ENCODE measurements at places on chromosomes 3 and 15. TPM values are rescaled to one million over a fixed set of nuclear protein-coding genes. Genes with fewer than 3 reads are reported as not detected.

- no peak for DNase-seq
Measured at GRCh38 chr15:96560246-96560895, 229.9 kb downstream of the NR2F2 start.

DNA sequence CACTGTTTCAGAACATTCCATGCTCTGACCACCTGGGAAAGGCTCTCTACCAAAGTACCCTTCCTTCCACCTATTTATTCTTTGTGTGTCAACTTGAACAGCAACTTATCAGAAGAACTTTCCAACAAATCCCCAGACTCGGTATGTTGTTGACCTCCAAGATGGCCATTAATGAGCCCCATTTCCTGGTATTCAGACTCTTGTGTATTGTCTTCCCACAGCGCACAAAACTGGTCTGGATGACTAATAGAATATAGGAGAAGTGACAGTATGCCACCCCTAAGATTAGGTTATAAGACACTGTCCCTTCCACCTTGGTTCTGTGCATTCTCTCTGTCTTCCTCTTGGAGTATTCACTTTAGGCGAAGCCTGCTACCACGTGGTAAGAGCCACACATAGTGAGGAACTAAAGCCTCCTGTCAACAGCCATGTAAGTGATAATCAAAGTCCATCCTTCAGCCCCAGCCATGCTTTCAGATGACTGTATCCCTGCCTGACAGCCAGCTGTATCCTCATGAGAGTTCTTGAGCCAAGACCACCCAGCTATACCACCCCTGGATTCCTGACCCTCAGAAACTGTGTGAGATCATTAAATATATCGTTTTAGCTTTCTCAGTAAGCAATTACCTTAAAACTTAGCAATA is 481.7 kb downstream of the MAGI1 start:
- DNase-seq: no peak

DNA sequence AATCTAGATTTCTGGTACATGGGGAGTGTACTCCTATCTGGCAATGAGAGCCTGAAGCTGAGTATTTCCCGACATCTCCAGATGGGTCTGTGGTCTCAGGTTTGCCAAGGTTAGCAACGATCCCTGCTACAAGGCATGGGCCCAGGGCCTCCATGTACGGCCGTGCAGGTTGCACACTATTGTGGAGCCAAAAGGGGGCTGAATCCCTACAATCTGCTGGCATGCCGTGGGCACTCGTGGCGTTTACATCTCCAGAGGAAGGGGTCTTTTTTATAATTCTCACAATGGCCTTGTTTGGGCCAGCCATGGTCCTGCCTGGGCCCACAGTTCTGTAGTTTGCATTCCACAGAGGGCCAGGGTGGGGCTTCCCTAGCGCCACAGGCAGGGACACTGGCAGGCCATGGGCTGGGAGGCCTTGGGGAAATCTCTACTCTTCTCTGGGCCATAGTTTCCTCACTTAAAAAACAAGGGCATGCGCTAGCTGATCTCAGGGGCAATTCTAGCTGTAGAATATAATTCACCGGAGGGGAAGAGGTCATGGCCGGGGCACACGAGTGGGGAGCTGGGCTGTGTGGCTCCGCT is 68.9 kb upstream of the TLE3 start:
- no peak for DNase-seq

GRCh38 chr15:39145854-39146625 is 434.8 kb upstream of the THBS1 start:
- no peak for DNase-seq

DNA sequence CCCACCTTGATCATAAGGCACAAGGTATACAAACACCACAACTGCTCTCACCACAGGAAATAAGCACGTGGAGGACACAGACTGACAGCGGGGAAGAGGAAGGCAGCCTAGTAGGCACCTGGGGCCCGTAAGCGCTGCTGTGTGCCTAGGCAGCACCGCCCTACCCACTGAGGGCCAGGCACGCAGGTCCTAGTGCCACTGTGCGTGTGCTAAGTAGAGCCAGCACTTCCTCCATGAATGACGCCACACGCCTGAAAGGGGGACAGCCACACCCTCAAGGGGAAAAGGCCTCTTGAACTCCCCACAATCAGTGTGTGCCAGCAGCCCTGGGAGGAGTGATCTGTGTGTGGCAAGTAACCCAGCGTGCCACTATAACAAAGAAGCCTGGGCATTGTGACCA is 73.0 kb downstream of the ATP1B3 start:
- DNase-seq: no peak

GRCh38 chr3:18432752-18433151 is 7.6 kb upstream of the SATB1 start:
- no peak for DNase-seq

- DNase-seq: no peak
Measured at GRCh38 chr3:27802849-27803248, 80.7 kb upstream of the EOMES start.

DNA sequence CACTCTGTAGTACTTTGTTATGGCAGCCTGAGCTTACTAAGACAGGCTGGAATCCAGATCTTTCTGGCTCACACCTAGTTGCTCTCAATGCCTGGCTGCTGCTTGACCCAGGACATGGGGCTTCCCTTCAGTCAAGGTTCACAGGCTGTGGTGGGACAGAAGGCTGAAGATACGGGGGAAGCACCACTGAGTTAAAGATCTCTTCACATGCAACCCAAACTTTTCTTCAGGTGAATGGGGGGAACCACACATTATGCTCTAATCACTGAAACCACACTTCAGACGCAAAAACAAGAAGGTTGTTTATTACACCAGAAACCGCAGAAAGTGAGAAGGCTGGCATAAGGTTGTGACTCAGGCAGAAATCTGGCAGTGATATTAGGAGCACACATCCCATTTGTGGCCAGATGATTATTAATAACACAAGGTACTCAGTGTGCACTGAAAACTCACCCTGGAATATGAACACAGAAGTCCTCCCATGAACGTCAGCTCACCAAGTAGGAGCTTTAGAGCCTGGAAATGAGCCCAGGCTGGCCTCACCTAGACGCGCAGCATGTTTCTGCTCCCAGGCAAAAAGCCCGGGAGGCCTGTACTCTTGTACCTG is 230.5 kb upstream of the CHRNA7 start:
- no peak for DNase-seq

GRCh38 chr3:180855364-180855763 is 57.1 kb upstream of the FXR1 start:
- DNase-seq: no peak

DNA sequence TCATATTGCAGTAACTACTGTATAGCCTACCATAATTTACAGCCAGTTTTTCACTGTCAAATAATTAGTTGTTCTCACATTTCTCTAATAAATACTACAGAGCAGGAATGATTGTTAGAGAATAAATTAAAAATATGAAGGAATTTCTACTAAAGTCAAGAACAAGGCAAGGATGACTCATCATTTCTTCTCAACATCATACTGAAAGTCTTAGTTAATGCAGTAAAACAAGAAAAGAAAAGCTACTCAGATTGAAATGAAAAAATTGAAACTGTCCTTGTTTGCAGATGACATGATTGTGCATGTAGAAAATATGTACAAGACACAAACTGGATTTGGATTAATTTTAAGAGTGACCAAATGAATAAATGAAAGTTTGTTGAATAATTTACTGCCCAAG is 608.2 kb downstream of the NSUN3 start:
- DNase-seq: no peak

- no peak for DNase-seq
Measured at GRCh38 chr15:88725305-88726210, 77.7 kb upstream of the ACAN start.

DNA sequence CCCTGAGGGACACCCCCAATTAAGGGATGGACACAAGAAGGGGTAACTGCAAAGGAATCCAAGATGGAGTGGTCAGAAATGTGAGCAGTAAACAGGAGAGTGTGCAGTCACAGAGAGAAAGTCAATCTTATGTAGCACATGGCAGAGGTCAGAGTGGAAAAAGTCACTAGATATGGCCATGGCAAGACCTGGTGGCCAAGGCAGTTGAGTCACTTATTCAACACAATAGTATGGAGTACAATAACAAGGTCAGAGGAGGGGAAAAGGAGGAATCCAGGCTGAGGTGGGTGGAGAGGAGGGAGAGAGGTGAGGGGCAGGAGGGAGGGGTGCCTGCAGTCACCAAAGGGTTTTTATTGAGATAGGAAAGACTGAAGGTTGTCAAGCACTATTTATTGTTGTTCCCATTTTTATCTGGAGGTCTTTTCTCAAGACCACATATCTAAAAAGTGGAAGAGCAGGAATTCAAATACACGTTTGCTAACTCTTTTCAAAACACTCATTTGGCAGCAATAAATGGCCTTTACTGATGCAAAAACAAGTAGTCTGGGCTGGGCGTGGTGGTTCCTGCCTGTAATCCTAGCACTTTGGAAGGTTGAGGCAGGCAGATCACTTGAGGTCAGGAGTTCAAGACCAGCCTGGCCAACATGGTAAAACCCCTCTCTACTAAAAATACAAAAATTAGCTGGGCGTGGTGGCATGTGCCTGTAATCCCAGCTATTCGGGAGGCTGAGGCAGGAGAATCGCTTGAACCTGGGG is 53.3 kb upstream of the ARHGEF3 start:
- DNase-seq: no peak

DNA sequence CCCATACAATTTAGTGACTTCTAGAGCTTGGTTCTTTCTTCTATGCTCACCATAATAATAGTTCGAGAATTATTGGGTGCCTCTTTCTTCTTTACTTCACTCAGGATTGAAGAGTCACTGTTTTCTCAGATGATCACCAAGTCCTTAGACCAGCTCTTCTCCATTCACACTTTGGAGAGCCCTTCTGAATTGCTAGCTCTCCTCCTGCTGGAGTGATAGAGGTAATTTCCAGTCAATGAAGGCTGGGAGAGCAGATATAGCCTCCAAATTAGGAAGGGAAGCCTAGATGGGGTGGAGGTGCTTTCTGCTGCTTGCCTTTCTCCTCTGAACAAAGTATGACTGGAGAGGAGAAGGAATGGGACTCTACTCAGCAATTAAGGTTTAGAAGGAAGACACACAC is 10.7 kb upstream of the BBX start:
- no peak for DNase-seq

DNA sequence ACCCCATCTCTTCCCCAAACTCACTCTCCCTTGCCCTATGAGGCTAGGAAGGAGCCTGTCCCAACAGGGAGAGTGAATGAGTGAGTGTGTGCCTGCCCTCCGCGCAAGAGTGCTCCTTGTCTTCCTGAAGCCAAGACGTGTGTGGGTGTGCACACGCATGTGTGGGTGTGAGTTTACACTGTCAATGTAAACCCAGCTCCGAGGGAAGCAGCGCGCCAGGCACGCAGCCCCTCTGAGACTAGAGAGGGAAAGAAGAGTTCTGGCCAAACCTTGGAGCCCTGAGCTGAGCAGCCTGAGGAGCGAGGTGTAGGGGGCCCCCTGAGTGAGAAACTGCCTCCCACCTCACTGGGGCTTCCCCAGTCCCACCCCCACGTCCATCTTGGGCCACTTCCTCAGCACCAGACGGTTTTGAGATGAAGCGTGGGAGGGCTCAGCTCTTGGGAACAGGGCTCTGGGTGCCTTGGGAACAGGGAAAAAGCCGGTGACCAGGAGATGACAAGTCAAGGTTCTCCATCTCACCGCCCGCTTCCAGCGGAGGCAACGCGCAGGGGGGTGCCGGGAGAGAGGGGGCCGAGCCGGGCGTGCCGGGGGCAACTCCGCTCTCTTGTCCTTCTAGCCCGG is 5.1 kb downstream of the MECOM start:
- peak; percentile 71 for DNase-seq

- DNase-seq: no peak
Measured at GRCh38 chr3:177449360-177450006, 252.2 kb upstream of the TBL1XR1 start.

DNA sequence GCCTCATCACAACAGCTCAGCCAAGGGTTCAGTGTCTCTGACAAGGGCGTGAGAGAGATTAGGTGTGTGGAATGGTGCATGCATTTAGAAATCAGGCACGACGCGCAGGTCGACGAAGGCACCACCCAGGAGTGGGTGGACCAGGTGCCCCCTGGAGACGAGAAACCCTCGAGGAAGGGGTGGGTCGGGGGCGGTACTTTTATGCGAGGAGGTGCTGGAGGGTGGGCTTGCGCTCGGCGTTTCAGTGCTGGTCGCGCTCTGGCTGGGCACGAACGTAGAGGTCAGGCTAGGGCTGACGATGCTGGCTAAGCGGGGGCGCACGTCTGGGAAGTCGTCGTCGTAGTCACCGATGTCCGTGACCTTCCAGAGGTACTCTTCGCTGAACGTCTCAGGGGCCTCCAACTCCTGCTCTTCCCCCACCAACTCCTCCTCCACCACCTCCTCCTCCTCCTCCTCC is 393 bp downstream of the ERICH6 start:
- peak; percentile 34 for DNase-seq

DNA sequence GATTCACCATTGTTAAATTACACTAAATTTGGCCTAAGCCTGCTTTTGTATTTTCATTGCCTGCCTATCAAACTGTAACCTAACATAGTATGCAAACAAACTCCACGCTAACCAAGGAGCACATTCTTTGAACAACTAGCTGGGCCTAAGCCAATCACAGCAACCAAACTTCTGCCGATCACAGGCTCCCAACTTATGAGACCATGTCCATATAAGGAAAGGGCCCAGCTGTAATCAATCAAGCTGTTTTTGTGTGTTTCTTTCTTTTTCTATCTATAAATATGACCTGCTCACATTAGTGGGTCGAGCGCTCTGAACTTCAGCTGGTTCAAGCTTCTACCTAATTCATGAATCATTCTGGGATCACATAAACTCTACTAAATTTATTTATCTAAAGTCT is 473.6 kb downstream of the SI start:
- no peak for DNase-seq

- DNase-seq: peak; percentile 45
Measured at GRCh38 chr3:4290272-4290893, 12.8 kb upstream of the SETMAR start.

- DNase-seq: peak; percentile 42
Measured at GRCh38 chr3:193982258-193982659, 153.7 kb upstream of the HES1 start.

DNA sequence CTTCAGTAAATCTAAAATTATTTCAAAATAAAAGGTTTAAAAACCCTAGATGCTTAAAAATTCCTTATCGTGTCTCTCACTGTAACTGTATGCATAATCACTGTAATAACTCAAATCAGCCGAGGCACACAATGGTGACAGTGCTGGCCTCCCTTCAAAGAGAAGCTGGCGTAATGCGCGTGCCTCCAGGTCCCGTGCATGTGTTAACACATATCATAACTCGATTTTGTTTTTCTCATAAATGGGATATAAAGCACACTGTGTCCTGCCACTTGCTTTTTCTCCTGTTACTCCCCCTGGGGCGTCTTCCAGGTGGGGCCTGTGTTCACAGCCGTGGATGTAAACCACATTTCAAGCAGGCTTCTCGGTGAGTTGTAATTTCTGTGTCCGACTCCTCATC is 56.0 kb downstream of the TPRA1 start:
- DNase-seq: no peak

- DNase-seq: no peak
Measured at GRCh38 chr3:127029658-127030507, 47.0 kb downstream of the PLXNA1 start.

Gene CCDC33
- not detected for total RNA-seq

Gene DCUN1D1
- total RNA-seq: 10.9 TPM

Gene BSN
- 6.6 TPM for total RNA-seq

Gene LRRC31
- not detected for total RNA-seq

Gene AMT
- 10.9 TPM for total RNA-seq

Gene MST1R
- total RNA-seq: 12.2 TPM

Gene ZNF620
- total RNA-seq: 6.9 TPM

Gene KCNMB3
- total RNA-seq: 6.5 TPM

Gene WDR82
- total RNA-seq: 19.1 TPM

Gene FOXB1
- not detected for total RNA-seq

Gene EPHB3
- 7.9 TPM for total RNA-seq

Gene ALDH1A2
- 1.6 TPM for total RNA-seq

Gene PAK6
- total RNA-seq: 22.4 TPM

Gene ABCC5
- total RNA-seq: 20.1 TPM

Gene RBMS3
- total RNA-seq: 29.7 TPM
